MCF 10A (cell line): ENCODE measurements at places on chromosomes 11 and 22.
A peak's percentile ranks its signal among the peaks of the same experiment; 100 is the strongest.

DNA sequence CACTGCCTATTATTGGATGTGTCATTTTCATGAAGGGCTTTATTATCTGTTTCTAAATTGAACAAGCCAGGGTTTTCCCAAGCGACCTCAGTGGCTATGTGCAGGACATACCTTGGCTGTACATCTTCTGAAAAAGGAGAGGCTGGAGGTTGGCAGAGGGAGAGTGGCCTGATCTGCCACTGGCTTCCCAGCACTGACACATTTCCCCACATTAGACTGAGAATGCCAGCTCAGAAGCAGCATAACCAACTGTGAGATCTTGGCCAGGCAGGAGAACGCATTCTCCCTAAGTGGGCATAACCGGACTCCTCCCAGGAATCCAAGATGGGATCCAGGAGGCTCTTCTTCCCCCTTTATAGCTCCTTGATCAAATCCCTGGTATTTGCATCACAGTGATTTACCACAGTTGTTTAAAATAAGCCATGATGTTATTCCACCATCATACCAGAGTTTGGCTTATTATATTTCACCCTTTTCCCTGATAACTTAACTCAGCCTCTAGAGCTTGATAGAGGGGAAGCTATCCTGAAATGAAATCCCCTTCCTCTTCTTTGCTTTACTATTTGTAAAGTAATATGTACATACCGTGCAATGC, 33.8 kb downstream of the AMOTL1 start:
- H3K4me3 ChIP-seq, result no peak overlapping the region
- no peak for DNase-seq
- no peaks in the 10 kb centered on the region for H3K27me3 ChIP-seq

- no peaks in the 10 kb centered on the region for H3K36me3 ChIP-seq
- DNase-seq, result peak; percentile 59
- no peaks in the 10 kb centered on the region for H3K4me1 ChIP-seq
- H3K27me3 ChIP-seq, result no peaks in the 10 kb centered on the region
- no peak overlapping the region for H3K4me3 ChIP-seq
- no peak overlapping the region for H3K27ac ChIP-seq
Measured at GRCh38 chr11:70650075-70650909, 252.0 kb downstream of the CTTN start.

DNA sequence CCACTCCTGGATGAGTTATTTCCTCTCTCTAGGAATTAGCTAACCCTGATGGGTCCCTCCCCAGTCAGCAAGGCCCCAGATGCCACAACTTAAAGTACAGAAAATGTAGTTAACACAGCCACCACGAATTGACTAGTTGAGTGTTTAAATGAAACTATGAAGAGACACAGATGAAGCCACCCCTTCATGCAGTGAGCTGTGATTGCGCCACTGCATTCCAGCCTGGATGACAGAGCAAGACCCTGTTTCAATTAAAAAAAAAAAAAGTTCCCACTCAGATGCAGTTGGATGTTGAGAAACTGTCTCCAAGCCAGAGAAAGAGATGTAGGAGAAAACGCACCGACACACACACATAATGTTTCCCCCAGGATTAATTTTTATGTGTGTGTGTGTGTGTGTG, 53.3 kb downstream of the SCN3B start:
- H3K4me3 ChIP-seq, result no peak overlapping the region
- H3K27ac ChIP-seq, result no peak overlapping the region
- peak; percentile 20 for DNase-seq
- H3K36me3 ChIP-seq, result peaks cover 5% of the 10 kb centered on the region
- no peaks in the 10 kb centered on the region for H3K4me1 ChIP-seq

GRCh38 chr11:110797453-110797852, 85.2 kb upstream of the ARHGAP20 start:
- H3K4me1 ChIP-seq, result no peaks in the 10 kb centered on the region
- H3K4me3 ChIP-seq, result no peak overlapping the region
- no peak for DNase-seq
- peaks cover 27% of the 10 kb centered on the region for H3K27me3 ChIP-seq
- no peak overlapping the region for H3K27ac ChIP-seq

- no peak for DNase-seq
- peaks cover 9% of the 10 kb centered on the region for H3K4me1 ChIP-seq
- no peaks in the 10 kb centered on the region for H3K36me3 ChIP-seq
Measured at GRCh38 chr11:35330931-35331330, 88.4 kb downstream of the SLC1A2 start.
